Lung microvascular endothelial cell (primary cell): ENCODE measurements at places on chromosomes 5 and 9. TPM values are rescaled to one million over a fixed set of nuclear protein-coding genes. Genes with fewer than 3 reads are reported as not detected.

The NUTM2F gene
- not detected in 2 replicates for total RNA-seq

The ZFP2 gene
- total RNA-seq: 0.79 and 1.1 TPM in 2 replicates

The DMRT3 gene
- total RNA-seq: not detected in 2 replicates

- no peak for DNase-seq
These were observed 105.7 kb downstream of the LURAP1L start for GRCh38 chr9:12880406-12881015.

DNA sequence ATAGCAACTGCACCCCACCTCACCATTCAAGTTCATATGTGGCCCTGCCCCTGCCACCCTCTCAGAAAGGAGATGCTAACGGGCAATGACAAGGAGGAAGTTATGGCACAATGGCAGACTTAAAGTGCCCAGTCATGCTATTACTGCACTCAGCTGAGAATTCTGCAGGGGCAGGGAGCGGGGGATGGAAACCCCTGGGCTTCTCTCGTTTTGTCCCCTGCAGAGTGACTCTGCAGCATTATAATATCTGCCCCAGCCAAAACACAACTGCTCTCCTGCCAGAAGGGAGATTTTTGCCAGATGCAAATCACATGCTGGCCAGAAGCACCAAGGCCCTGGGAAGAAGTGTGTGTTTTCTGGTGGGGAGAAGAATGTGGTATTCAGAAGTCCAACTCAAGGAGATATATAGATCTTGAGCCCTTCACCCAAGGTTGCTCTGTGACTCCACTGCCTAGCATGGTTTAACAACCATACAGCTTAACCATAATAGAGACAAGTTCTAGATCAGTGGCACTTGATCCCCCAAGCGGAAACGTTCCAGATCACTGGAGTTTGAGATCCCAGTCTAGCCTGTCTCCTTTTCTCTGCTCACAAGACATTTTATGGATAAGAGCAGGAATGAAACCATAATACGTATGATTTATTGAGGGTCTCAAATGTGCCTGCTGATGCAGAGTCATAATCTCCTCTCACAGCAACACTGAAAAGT is 207.0 kb upstream of the MAP3K1 start:
- no peak for DNase-seq

- no peak for DNase-seq
These were observed 31.3 kb upstream of the FUBP3 start for GRCh38 chr9:130548103-130548502.

GRCh38 chr9:124764774-124765438 is 6.2 kb downstream of the NR6A1 start:
- DNase-seq: peak; percentile 42

GRCh38 chr5:17132444-17133083 is 84.9 kb upstream of the BASP1 start:
- peak; percentile 57 for DNase-seq

GRCh38 chr5:68139611-68140441 is 75.7 kb upstream of the PIK3R1 start:
- DNase-seq: no peak

DNA sequence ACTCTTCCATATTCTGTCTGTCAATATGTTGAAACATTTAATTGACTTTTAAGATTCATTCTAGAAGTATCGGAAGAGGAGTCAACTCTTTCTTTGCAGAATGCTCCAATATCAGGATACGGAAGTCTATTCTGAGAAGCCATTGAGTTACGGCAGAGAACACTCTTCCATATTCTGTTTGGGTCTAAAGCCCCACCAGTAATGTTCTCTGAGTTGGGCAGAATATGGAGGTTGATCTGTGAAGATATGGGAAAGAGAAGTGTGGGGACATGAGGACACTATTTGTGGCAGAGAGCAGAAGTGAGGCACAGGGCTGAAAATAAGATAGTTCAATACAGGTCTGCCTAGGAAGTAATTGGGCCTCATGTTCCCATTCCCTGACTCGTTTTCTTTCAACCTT is 300.0 kb downstream of the DIRAS2 start:
- DNase-seq: no peak

DNA sequence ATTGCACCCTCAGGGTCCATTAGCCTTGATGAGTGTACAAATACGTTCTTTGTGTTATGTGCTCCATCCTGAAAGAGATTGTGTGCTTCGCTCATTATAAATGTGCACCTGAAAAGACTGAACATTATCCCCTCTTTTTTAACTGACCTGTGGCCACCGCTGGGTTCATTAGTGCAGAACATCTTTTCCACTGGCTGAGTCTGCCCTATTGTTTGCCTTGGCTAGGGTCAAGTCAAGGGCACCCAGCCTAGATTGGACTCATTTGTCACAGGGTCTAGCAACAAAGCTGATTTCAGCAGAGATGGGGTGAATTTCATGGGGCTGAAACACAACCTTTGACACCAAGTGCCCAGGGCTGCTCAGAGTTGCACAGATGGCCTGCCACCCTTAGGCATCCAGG is 764.1 kb upstream of the ARRDC3 start:
- no peak for DNase-seq

DNA sequence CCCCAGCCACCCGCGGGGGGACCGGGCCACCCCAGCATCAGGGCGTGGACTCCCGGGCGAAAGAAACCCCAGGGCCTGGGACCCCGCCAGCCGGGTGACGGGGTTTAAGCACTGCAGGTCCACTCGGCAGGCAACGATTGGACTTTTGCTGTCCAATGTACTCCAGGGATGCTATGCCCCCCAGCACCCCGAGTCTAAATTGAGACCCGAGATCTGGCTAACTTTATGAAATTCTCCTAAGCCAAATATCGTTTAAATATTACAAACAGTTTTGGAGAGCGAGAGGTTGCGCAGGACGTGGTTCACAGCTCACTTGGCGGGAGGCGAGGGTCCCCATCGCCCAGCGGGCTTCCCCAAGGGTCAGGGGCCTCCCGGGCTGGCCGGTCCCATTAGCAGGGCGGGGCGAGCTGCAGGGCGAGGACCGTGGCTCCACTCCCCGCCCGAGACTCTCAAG is 384 bp upstream of the MRPS2 start:
- DNase-seq: no peak

DNA sequence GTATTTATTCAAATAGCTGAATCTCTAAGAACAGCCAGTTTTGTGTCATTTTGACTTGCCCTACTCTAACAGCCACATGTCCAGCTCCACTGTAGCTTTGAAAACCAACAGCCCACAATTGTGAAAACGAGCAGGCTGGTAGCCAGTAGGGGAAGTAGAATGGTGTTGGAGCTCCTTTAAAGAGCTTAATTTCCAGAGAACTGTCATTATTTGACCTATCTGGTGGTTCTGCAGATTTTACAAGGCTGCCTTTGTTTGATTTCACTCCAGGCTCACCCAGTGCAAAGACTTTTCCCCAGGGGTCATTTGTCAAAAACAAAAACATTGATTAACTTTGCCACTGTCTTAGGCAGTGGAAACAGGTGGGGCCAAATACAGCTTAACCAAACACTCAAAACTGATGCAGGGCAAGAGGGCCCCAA is 3.2 kb upstream of the PJA2 start:
- DNase-seq: no peak
